ENCODE measurements at places on chromosomes 3 and 15. TPM values are rescaled to one million over a fixed set of nuclear protein-coding genes. Genes with fewer than 3 reads are reported as not detected.

The C3orf20 gene
- total RNA-seq: not detected

The AHSG gene
- total RNA-seq: 0.85 TPM

The RHCG gene
- 3.0 TPM for total RNA-seq

The TICRR gene
- 20.5 TPM for total RNA-seq

The CDAN1 gene
- 41.1 TPM for total RNA-seq

The SAXO2 gene
- 1.1 TPM for total RNA-seq

The ECE2 gene
- total RNA-seq: not detected

The TLR9 gene
- not detected for total RNA-seq

The TGM4 gene
- total RNA-seq: 0.46 TPM

The SUCLG2 gene
- total RNA-seq: 28.3 TPM

The CFAP20DC gene
- 4.0 TPM for total RNA-seq

The GCSAM gene
- total RNA-seq: 0.08 TPM

The GOLGA6L10 gene
- total RNA-seq: 3.5 TPM

The SLC28A1 gene
- not detected for total RNA-seq

The FETUB gene
- not detected for total RNA-seq

The MFGE8 gene
- 1,799 TPM for total RNA-seq

The GOLGA8S gene
- 0.15 TPM for total RNA-seq

The UACA gene
- total RNA-seq: 303 TPM

The GP5 gene
- 0.05 TPM for total RNA-seq

The MAGEL2 gene
- not detected for total RNA-seq

The SMAD6 gene
- total RNA-seq: 45.9 TPM

The UBE2E1 gene
- total RNA-seq: 127 TPM

The PIF1 gene
- total RNA-seq: 38.6 TPM

The PIERCE2 gene
- 2.8 TPM for total RNA-seq

The TMEM207 gene
- total RNA-seq: not detected

All from Panc1 (cell line).